ENCODE measurements at places on chromosomes 6 and 20.

GRCh38 chr6:74657011-74657410 is 548.8 kb downstream of the COL12A1 start:
- no peak for DNase-seq

- no peak for DNase-seq
Observed at GRCh38 chr6:50093938-50094272, 44.2 kb upstream of the DEFB112 start.

DNA sequence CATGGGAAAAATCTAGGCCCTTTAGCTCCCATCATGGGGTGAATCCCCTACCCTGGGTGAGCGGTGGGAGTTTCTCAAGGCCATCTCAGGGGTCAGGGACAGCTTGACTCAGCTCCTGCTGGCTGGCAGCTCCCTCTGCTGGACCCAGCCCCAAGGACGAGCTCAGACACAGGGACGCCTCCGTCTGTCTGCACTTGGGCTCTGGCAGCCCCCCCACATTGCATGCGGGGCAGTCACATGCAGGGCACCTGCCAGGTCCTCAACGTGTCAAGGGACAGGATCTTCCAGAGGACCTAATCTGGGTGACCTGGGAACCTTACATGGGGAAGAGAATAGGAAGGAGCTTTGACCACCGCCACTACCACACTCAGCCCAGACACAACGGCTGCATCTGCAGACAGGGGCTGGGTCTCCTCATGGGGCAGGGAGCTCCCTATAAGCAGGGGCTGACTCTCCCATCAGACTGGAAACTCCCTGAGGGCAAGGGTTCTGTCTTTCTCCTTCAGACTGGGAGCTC is 173.4 kb downstream of the MRPL14 start:
- peak; percentile 33 for DNase-seq

DNA sequence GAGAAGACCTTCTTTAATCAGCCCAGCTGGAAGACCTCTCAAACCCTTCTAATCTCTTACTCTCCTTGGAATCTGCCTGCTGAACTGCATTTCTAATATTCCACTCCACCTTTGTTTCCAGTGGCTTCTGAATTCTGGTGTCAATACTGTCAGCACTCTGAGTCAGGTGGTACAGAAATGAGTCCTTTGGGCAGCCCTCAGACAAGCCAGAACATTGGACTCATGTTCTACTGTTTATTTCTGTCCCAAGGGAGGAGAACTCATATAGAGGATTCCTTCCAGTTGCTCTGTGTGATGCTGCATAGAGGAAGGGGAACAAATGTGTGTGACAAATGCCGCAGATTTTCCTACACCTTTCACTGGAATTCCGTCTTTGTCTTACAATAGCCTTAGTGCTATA is 114.8 kb downstream of the PHF3 start:
- no peak for DNase-seq

GRCh38 chr6:36863670-36864540 is 10.7 kb downstream of the PPIL1 start:
- DNase-seq, result no peak

- peak; percentile 68 for DNase-seq
Observed at GRCh38 chr20:47220161-47220582, 136.3 kb downstream of the ZMYND8 start.

DNA sequence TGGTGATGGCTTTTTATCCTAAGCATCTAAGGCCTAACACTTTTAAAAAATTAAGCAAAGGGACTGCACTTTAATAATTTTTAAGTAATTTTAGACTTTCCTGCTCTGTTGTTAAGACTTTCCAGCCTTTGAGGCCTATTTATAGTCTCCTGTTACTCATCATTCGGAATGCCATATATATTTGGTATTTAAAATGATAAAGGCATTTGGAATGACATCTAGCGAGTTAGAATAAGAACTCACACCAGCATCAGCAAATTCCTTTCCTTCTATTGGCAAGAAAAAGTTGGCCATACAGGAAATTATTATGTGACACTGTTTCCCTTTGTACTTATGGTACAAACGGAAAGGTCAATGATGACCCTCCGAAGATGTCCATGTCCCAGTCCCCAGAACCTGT is 88.1 kb upstream of the STMND1 start:
- DNase-seq, result no peak

DNA sequence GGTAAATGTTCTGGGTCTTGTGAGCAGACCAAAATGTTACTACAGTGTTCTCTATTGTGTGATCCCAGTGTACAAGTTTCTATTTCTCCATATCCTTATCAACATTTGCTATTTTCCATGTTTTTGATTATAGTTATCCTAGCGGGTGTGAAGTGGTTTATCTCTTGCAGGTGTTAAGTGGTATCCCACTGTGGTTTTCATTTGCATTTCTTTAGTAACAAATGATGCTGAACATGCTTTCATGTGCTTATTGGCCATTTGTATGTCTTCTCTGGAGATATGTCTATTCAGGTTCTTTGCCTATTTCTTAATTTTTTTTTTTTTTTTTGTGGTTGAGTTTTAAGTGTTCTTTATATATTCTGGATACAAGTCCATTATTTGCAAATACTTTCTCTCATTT is 35.5 kb downstream of the NSFL1C start:
- DNase-seq, result no peak

- no peak for DNase-seq
Observed at GRCh38 chr6:20036141-20036677, 176.1 kb downstream of the MBOAT1 start.

DNA sequence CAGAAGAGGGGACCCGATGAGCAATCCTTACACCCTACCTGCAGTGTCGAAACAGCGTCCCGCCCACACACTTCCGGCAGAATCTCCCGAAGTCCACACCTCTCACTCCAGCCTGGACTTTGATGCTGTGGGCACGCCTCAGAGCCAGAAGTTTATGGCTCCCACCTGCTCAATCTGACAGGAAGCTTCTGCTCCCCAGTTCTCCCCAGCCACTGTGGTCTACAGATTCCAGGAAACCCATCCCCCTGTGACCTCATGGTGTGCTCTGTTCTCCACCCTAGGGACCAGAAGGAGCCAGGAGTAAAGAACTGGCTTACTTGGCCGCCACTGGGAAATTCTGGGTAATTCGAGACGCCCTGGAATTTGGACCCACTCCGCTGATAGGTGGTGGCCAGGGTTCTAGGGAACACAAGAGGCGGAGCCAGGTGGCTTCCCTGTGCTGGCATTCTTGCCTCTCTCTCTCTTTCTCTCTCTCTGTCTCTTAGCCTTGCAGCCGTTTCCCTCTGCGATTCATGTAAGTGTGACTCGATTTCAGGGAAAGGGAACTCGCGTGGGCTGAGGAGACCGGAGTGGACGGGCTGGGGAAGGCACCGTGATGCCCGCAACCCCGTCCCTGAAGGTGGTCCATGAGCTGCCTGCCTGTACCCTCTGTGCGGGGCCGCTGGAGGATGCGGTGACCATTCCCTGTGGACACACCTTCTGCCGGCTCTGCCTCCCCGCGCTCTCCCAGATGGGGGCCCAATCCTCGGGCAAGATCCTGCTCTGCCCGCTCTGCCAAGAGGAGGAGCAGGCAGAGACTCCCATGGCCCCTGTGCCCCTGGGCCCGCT is at the start of gene TRIM15:
TSS of gene TRIM15 (plus strand) at position 457 of the 828 bp plus-strand sequence. CDS start at position 596, 139 bp downstream.
- no peak for DNase-seq

DNA sequence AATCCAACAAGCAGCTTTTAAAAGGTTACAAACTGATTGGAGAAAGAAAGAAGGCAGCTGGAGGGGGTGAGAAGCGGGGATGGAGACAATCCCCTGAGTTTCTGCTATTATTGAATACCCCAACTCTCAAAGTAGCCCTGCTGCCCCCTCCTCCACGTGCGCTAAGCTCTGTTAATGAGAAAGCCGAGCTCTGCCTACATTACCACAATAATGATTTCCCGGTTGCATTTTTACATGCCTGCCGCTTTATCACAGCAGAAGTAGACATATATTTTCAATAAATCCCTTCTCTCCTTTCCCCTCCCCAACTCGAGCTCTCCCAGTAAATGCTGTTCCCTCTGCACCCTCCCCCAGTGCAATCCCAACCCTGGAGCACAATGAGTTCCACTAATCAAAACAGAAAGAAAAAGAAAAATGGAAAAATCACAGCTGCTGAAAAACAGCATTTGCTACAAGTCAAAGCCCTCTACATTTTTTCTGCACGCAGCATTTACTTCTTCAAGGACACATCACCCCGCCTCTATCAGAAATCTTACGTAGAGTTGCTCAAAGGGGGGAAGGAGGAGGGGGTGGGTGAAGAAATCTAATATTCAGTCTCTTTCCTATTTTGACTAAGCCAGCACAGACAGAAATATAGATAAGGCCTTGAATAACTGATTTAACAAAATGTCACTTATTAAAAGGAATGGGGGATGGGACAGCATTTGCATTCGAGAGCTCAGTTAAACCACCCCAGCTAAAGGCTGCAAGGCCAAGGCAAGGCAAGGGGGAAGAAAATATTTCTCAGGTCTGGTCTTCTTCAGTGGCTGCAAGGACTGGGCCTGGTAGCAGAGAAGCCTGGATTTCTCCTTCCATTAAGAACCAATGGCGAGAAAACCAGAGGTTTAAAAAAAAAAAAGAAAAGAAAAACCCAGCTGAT is 10.7 kb downstream of the TRERF1 start:
- no peak for DNase-seq

DNA sequence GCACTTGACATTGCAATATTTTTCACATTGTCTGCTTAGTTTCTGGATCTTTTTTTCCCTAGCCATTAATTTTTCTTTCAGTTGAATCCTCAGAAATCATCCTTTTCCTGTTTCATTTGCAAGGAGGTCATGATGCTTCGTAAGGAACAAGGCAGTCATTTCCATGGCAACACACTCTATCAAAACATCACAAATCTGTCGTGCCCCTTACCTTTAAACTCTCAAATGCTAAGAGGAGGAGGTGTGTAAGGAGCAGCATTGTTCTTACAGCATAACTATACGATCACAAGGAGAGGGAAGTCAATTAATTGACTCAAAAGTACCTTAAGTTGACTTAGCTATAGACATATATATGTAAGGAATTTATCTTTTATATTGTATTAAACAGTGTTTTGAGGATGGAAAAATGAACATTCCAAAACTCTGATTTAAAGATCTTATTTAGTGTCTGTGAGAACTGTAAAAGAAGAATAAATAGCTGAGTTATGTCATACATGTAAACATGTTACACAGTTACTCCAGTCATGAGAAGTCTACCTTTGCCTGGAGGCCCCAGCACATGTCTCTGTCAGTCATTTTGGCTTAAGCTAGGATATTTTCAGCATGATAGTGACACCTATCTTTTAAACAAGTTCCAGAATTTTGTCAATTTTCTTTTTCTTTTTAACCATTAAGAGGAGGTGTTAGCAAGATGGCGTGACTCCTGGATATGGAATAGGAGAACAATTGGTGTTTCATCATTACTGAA is 41.6 kb downstream of the CDKAL1 start:
- DNase-seq, result peak; percentile 19

GRCh38 chr6:108734271-108734922 is 113.8 kb upstream of the ARMC2 start:
- no peak for DNase-seq

DNA sequence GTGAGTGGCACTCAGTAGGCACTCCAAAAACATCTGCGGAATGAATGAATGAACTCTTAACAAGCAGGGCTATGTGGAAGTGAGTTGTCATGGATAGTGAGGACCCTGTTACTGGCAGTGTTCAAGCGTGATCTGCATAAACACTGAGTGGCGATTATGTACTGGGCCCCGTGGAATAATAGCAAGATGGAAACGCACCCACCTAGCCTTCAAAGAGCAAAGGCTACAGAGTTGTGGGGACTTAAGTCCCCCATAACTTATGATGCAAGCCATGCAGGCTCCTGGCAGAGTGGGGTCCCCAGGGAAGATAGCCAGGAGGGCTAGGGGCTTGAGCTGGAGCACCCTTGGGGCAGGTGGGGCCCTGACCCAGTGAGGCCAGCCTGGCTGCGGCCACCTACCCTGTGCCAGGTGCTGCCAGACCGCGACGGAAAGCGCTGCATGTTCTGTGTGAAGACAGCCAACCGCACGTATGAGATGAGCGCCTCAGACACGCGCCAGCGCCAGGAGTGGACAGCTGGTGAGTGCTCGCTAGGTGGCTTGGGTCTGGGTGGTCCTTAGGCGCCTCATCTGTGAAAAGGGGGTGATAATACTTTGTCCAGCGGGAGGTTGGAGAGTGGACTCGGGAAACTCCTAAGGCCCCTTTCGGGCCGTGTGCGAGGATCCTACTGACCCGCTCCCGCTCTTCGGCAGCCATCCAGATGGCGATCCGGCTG is 20.0 kb downstream of the DEF6 start:
- DNase-seq, result no peak

GRCh38 chr6:143050509-143050908 is 10.2 kb upstream of the AIG1 start:
- no peak for DNase-seq

- DNase-seq, result peak; percentile 99
Observed at GRCh38 chr20:44210406-44211176, at the start of gene OSER1. TSS of gene OSER1 (minus strand) at chr20:44210771. CDS start at chr20:44206957, 3,814 bp downstream.

DNA sequence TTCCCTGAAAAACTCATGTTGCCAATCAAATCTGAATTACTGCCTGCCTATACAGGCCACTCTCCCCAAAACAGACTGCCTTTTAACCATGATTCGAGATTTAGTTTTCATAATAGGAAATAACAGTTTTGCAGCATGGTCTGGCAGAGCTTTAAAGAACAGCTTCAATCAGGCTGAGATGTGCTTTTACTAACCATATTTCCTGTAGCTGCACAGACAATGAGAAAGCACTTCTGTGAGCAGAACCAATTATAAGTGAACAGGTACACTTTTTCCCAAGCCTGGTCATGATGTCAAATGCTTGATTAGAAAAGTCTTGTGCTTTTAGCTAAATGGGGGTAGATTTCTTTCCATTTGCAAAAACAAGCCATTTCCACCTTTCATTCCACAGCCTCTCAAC is 108.2 kb downstream of the THEMIS start:
- no peak for DNase-seq

- DNase-seq, result no peak
Observed at GRCh38 chr6:19879663-19880062, 42.5 kb downstream of the ID4 start.

- DNase-seq, result no peak
Observed at GRCh38 chr6:106448000-106448426, 87.5 kb downstream of the CRYBG1 start.

- DNase-seq, result no peak
Observed at GRCh38 chr20:64025101-64025825, 10.7 kb upstream of the C20orf204 start.

DNA sequence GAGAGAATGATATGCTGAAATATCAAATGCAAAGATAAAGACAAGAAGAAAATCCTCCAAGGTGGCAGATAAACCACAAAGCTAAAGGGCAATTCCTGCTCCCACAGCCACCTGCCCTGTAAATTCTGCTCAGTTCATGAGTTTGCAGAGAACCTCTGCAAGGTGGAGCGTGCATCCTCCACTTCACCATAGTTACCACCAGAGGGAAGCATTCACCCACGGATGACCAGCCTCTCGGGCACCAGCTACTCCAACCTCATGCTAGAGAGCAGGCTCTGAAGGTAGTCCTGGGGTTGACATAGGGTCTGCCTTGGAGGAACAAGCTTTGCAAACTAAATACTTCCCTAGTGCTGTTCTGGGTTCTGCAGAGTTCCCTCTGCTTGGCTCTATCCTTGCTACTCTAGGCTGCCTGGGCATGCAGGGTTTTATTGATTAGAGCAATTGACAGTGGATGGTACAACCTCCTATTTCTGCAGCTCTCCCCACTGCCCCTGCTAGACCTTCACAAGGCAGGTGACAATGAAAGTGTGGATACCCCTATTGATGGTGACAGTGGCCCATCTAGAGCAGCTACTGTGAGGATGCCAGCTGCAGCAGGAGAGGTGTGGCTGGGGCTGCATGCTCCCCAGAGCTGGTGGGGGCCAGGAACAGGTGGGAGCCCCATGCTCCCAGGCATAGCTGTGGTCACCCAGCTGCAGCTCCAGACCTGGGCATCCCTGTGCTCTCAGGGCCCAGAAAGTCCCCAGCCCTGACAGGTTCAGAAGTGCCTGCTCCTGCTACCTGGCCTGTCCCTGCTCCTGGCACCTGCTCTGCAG is 51.1 kb downstream of the GGTLC1 start:
- peak; percentile 67 for DNase-seq

GRCh38 chr6:159467473-159468041 is 225.5 kb downstream of the SOD2 start:
- DNase-seq, result no peak
